ENCODE measurements at places on chromosomes 11 and 22.

DNA sequence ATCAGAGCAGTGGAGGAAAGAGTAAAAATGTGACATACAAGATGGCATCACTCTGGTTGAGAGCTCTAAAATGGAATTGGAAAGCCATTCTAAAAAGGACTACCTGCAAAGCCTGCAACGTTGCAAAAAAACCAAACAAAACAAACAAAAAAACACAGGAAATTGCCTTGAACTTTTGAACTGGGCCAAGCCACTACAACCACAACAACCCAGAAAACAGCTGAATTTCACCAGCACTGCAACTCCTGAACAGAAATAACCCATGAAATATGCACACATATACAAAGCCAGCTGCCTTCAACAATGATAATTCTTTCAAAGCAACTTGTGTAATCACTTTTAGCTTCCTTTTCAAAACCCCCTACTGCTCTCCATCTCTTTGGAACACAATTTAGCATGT is 326.6 kb upstream of the LRRC4C start:
- DNase-seq, result no peak

- no peak for DNase-seq
These were observed 10.7 kb downstream of the SDF2L1 start for GRCh38 chr22:21652547-21653545.

DNA sequence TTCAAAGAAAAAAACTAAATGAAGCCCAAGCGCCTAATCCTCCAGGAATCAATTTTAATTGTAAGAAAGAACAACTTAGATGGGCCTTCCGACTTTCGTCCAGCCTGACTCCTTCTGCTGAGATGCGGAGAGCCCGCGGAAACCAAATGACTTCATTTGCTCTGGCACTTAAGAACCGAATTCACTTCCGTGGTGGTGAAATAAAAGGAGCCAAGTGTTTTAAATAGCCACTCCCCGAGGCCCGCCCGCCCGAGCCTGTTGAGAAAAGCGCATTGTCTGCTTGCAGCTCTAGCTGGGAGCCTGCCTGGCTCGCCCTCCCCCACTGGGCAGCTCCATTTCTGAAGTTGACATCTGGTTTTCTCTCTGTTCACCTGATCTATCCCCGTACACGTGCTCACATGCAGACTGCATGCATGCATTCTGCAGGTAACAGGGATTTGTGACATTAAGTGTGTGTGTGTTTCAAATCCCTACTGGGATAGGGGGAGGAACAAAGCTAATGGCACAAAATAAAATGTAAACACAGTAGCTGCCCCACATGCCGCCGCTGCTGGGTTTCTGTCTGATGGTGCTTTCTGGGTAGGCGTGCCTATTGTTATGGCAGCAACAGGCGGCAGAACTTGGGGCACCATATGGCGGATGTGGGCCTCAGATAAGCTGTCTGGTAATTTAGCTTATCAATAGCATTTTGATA is 6.2 kb downstream of the TEAD1 start:
- DNase-seq, result no peak

- no peak for DNase-seq
These were observed 55.9 kb upstream of the BMAL1 start for GRCh38 chr11:13221722-13222121.

DNA sequence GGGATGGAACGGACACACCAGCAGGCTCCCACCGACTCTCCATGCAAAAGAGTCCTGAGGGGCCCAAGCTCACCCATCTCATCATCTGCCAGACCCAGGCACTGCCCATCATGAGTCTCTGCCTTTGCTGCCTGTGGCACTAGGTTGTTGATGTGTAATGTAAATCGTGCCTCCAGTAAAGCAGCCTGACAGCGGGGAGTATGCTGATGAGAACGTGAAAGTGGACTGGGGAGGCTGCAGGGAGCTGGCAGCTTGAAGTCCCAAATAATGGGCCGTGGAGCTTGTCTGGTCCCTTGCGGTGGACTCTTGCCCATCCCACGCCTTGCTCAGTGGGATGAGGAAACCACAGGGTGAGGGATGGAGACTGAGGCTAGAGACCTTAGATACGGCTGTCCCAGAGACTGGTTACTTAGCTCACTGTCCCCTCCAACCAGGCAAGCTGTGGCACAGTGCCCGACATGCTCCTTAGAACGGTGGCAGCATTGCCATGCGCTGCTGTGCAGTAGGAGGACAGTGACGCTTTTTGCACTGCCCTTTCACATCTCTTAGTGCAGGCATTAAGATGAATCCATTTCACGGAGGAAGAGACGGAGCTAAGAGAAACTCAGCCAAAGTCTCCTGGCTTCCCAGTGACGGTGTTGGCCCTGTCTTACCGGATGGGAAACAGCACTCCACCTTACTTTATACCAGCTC is 39.6 kb upstream of the PLET1 start:
- no peak for DNase-seq

- no peak for DNase-seq
These were observed 22.1 kb downstream of the FLI1 start for GRCh38 chr11:128715691-128716561.

DNA sequence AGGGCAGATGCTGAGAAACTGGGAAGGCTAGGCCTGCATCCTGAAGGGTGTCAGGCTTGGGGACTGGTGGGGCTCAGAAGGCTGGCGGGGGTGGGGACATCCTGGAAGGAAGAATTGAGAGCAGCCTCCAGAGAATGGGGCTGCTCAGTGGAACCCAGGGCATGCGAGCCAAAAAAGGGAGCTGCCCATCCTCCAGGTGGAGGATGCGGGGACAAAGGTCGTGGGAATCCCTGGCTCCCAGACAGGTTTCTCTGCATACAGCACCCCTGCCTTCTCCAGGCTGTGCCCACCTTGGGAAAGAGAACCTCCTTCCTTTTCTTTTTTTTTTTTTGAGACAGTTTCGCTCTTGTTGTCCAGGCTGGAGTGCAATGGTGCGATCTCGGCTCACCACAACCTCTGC is 40.9 kb upstream of the ARFGAP3 start:
- DNase-seq, result no peak

GRCh38 chr11:61728940-61729219 is 23.6 kb upstream of the MYRF start:
- no peak for DNase-seq

GRCh38 chr11:102559839-102560238 is 29.3 kb upstream of the MMP7 start:
- DNase-seq, result no peak

GRCh38 chr11:57303990-57304579 is 20.7 kb downstream of the TNKS1BP1 start:
- DNase-seq, result no peak

DNA sequence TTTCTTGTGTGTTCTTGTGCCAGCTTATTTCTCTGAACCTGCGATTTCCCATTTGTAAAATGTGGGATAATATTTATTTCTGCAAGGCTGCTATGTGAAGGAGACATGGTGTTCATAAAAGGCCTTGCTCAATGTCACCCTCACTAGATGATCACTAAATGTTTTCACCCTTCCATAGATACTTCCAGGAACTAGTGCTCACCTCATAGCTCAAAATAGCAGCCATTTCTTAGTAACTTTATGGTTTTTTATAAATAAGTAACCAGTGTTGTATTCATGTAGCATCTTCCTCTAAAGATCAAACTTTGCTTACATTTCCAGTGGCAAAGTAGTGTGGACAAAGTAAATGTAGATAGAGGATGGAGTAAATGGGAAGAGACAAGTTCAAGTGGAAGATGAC is 23.8 kb downstream of the SYTL2 start:
- DNase-seq, result no peak

DNA sequence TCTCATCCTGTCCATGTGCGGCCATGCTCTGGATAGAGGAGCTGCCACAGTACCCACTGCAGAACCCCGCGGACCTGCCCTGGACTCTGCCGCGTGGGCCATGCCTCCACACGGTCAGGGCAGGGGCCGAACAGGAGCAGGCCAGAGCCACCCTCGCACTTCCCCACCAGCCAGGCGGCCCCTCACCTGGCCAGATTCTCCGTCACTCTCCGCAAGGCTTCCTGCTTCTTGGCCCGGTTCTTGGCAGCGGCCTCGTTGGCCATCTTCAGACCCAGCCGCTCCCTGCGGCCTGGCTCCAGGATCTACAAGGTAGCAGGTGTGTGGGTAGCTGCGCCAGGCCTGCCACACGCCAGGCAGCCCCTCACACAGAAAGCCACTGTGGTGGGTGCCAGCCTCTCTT is 3.8 kb downstream of the TSSK2 start:
- no peak for DNase-seq

DNA sequence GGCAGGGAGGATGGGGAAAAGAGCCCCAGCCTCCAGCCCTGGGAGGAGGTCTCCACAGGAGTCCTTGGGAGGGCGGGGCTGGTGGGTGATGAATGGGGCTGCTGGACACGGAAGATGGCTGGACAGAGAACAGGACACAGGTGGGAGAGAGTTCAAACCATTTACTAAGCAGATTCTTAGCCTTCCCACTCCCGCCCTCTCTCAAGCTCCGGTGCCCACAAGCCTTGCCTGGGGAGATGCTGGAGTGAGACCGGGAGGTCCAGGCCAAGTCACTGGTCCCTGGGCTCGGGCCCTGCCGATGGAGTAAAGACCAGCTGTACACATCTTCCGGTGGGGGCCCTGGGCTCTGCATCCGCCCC is 1.4 kb downstream of the CLDN5 start:
- no peak for DNase-seq

DNA sequence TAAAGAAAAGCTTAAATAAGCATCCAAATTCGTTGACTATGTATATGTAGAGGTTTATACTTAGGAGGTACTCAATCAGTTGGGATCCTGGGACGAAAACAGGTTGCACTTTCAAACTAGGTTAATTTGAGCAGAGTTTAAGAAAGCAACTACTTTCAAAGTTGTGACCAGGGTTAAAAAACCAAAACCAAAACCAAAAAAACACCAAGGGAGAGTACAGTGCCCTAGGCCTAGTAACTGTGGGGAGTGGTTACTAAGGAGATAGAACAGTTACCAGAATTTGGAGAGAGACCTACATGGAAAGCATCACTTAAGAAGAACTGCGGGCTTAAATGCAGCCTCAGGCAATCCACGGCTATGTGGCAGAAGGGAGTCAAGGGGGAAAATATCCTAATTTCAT is 148.3 kb downstream of the JRKL start:
- DNase-seq, result no peak

DNA sequence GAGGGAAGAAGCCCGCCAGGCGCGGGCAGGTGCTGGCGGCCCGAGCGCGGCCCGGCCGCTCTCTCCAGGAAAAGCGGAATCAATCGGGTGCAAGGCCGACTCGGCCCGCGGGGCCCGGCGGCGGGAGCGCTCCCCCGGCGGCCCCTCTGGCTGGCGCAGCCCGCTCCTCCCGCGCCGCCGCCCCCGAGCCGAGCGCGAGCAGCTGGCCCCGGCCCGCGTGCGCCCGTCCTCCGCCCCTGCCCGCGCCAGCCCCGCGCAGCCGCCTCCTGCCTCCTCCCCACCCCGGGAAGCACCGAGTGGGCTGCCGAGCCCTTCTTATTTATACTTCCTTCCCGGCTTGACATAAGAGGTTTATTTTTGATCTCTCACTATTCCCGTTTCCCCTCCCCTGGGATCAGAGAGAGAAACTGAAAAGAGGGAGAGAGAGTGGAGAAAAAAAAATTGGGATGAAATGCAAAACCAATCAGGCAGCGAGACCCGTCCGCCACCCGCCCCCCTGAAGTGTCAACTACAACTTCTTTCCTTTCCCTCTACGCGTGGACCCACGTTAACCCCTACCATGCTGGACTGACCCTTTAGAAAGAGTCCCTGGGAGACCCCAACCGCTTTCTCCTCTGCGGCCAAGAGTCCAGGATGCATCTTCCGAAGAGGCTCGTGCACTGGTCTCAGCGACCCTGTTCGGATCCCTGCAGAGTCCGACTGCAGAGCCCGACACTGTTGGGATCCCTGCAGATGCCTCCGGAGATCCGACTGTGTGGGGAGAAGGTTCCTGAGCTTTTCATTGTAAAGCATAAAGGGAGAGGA is at the start of gene ADAMTS8:
Gene ADAMTS8 (minus strand): TSS at position 294 of the 804 bp plus-strand sequence. CDS start 323 bp downstream, outside the sequence.
- DNase-seq, result no peak

DNA sequence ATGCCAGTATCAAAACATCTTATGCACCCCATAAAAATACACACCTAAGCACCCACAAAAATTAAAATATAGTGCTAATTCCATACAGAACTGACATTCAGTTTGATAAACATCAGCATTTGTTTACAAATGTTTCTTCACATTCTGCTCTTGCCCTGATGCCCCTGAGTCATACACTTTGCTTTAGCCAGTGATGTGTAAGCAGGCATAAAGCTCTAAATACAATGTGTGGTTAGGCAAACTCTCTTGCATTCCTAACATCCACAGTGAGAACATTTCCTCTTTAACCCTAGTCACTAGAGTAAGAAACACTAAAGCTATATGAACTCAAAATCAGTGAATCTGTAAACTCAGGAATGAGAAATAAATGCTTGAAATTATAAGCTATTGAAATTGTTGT is 1060.7 kb downstream of the FAM181B start:
- no peak for DNase-seq

DNA sequence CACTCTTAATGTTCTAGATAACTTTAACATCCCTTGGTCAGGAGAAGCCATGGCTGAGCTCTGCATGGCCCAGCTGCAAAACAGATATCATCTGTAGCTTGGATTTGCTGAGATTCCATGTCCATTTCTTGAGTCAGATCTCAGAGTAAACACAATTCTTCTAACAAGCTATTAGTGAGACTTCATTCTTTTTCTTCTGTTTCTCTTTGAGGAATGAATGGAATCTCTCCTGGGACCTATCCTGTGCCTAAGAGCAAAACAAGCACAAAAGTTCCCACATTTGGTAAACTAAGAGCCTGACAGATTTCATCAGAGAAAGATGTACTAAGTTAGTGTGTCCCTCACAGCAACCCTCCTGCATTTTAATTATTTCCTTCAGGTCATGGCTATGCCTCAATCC is 142.8 kb downstream of the MAML2 start:
- no peak for DNase-seq

GRCh38 chr11:75777461-75778110 is 9.0 kb downstream of the DGAT2 start:
- no peak for DNase-seq

- DNase-seq, result no peak
These were observed 1221.0 kb downstream of the JRKL start for GRCh38 chr11:97610854-97611253.

- DNase-seq, result no peak
These were observed 343.0 kb downstream of the RAB38 start for GRCh38 chr11:87832211-87832610.

GRCh38 chr11:113401718-113402117 is 14.1 kb downstream of the ANKK1 start:
- peak; percentile 42 for DNase-seq

DNA sequence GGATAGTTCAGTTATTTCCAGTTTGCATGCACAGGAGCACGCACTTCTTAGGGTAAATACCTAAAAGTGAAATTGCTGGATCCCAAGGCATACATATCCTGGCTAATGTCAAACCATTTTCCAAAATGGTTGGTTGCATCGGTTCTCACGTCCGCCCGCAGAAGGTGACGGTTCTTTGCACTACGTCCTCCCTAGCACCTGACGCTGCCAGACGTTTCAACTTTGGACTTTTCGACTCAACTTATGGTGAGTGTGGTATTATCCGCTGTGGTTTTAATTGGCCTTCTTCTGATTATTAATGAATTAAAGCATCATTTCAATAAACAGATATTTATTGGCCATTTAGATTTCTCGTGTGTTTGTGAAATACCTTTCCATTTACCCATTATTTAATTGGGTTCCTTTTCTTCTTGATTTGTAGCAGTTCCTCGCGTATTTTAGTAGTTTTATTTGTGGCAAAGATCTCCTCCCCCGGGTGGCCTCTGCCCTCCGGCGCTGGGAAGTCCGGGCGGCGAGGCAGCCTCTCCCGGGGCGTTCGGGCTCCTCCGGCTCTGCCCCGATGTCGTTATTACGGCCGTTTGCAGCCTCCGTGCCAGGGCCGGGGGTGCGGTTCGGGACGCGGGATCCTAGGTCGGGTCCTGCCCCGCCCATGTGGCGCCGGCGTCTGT is at the start of gene JHY:
Gene JHY (plus strand): TSS at position 571 of the 668 bp plus-strand sequence. CDS start 3,091 bp downstream, outside the sequence.
- no peak for DNase-seq

- no peak for DNase-seq
These were observed 19.0 kb upstream of the E2F8 start for GRCh38 chr11:19259487-19260345.

Data from cerebellar nuclear complex (tissue), 1 donor.